ENCODE measurements at places on chromosomes 5 and 9.

- DNase-seq, result no peak
Observed at GRCh38 chr9:18739127-18739526, 265.2 kb downstream of the ADAMTSL1 start.

DNA sequence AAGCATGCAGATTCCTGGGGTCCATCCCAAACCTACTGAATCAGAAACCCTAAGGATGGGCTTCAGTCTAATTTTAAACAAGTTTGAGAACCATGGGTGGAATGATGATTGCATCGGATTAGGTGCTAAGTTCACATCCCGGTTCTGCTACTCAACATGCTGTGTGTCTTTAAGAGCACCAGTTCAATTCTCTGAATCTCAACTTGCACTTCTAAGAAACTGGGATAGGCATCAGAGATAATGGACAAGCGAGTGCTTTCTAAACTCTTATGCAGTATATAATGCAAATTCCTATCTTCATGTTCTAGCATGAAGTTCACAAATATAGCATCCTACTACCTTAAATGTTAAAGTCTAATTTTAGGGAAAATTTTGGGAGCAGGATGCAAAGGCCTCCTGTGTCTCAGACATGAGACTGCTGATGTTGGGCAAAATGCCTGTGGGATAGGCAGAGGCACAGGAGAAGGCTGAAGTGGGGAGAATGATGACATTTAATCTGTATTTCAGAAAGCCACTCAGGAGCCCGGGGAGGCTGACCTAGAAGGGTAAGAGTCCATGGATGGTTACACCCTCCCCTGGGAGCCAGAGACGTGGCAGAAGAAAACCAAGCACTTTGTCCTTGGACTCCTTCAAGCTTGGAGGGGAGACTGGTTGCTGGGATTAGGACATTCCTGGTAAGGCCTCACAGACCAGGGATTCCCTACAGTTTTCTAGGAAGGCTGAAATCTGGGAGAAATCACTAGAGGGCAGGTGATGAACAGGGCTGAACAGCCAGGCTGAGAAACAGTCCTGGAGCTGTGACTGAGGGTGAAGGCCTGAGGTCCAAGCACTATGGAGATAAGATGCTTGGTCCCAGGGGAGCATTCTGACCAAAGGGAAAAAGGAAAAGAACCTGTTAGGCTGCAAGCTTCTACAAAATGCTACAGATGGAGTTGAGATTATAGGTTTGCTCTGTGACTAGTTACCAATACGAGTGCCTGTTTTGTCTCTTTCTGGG, 311.9 kb upstream of the PANK3 start:
- no peak for DNase-seq

DNA sequence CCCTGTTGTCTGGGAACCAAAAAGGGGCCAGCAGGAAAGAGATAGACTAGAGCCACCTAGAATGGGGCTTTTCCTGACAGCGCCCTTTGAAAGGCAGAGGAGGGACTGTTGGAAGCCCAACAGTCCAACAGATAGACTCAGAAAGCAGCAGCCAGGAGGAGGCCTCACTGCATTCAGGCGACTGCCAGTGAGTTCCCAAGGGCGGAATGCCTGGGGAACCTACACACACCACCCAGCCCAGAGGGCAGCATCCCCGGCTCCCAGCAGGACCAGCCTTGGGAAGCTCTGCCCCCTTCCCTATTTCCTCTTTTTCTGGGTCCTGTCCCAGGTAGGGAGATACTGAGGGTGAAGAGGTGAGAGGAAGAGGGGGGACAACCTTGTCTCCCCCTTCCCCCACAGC, 192.4 kb upstream of the KLF4 start:
- no peak for DNase-seq

DNA sequence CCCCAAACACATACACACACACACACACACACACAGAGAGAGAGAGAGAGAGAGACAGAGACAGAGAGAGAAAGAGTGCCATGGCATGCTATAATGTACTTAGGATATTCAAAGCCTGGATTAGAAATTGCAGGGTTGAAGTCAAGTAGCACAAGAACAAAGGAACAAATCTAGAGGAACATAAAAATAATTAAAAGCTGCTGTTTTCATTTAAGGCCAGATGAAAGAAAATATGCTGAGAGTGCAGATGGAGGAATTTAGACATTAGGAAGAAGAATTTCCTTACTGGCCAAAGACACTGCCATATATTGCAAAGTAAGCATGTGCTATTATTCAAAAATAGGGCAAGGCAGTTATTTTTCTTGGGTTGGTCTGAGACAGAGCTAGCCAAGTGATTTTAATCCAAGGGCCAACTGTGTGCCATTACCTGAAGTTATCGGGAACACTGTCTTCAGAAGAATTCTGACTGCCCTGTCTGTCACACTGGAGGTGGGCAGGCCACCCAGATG, 31.7 kb downstream of the HSD17B3 start:
- no peak for DNase-seq

- DNase-seq, result no peak
Observed at GRCh38 chr5:81848362-81848880, 97.5 kb upstream of the SSBP2 start.

DNA sequence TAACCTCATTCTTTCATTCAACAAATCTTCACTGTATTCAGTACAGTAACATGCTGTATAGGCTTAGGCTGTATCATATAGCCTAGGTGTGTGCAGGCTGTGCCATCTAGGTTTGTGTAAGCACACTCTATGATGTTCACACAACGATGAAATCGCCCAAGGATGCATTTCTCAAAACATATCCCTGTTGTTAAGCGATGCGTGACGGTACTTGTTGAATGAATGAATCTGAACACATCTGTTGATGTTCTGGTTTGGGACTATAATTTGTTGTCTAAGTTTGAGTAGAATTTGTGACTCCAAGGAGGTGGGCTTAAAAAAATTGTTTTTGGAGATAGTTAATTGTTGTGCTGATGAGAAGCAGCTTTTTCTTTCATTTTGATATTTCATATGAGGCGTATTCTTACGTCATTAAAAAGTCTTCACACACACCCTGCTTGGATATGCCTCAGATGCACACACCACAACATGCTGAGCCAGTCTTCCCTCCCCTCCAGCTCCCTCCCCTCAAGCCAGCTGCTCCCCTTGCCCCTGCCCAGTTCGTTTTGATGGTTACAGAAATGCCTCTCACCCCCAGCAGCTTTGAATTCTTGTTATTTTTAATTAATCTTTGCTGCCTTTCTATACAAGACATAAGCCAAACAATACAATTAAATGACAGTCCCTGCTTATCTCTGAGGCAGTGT, 5.5 kb upstream of the PSAT1 start:
- no peak for DNase-seq

GRCh38 chr9:107492381-107492970, 2.9 kb upstream of the KLF4 start:
- no peak for DNase-seq

GRCh38 chr9:77019236-77019925, at the start of gene FOXB2:
Gene FOXB2, plus strand, starts transcription at chr9:77019655. Its CDS starts 0 bp downstream, at chr9:77019655.
- DNase-seq, result peak; percentile 25

GRCh38 chr5:9564752-9565151, 18.9 kb upstream of the SEMA5A start:
- no peak for DNase-seq

GRCh38 chr9:37566716-37567115, 9.5 kb downstream of the FBXO10 start:
- DNase-seq, result no peak

Measured in AG08396 (cell line).